NCI-H748 treated with DMSO at 0.1 percent for 48 hours (cell line): ENCODE measurements at places on chromosomes 3 and 15.
A peak's percentile ranks its signal among the peaks of the same experiment; 100 is the strongest.

GRCh38 chr3:185734725-185735096 lies 90.1 kb downstream of the IGF2BP2 start:
- DNase-seq: no peak

DNA sequence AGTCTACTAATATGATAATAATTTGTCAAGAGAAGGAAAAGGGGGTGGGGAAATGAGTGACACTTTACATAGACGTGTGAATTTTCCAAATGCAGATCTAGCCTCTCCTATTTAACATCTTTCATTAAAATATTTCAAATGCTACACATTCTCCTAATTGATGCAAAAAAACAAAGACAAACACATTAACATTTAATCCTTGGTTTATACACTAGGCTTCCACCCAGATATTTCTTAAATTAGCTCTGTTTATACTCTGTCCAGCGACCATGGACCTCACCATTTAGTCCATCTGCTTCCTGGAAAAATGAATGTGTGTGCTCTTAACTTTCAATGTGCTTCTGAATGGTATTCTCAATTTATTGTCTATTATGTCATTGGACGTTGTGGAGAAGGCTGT lies 409.9 kb downstream of the LSAMP start:
- no peak for DNase-seq

DNA sequence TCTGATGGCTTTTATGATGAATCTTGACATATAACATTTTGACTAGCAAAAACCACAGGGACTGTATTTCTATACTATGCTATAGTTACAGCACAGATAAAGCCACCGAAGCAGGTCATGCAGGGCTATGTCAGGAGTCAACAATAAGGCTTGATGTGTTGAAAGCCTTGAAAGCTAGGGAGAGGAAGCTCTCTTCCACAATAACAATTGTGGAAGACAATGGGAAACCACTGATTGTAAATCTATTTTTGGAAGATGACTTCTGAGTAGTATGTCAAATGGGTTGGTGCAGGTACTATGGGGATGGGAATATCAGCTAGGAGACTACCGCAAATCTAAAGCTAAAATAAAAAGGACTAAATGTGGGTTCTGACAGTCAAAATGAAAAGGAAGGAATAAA lies 4.0 kb upstream of the AQR start:
- DNase-seq: no peak

GRCh38 chr15:83546512-83546888 lies 99.4 kb downstream of the SH3GL3 start:
- no peak for DNase-seq

- DNase-seq: peak; percentile 21
Observed at GRCh38 chr15:93088200-93088980, 621 bp downstream of the RGMA start.

- DNase-seq: no peak
Observed at GRCh38 chr15:91942720-91943394, 89.3 kb downstream of the SLCO3A1 start.

GRCh38 chr3:123608263-123608937 lies 23.5 kb upstream of the HACD2 start:
- DNase-seq: no peak

GRCh38 chr3:134320749-134321148 lies 53.5 kb downstream of the AMOTL2 start:
- DNase-seq: no peak

DNA sequence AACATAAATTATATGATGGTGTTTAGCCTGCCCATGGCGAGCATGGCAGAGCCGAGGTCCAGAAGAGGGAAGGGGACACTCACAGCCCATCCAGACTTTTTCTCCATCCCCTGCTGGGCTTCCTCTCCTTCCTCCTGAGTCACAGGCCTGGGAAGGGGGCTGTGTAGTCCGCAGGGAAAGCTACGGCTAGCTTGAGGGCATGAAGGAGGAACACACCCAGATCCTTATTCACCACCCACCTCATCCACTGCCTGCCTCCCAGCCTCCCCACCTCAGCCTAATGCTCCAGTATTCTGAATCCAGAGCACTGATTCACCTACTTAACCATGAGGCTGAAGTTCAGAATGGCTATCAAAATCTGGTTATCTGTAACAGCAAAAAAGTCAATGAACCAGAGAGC lies 97.8 kb downstream of the OXNAD1 start:
- no peak for DNase-seq

DNA sequence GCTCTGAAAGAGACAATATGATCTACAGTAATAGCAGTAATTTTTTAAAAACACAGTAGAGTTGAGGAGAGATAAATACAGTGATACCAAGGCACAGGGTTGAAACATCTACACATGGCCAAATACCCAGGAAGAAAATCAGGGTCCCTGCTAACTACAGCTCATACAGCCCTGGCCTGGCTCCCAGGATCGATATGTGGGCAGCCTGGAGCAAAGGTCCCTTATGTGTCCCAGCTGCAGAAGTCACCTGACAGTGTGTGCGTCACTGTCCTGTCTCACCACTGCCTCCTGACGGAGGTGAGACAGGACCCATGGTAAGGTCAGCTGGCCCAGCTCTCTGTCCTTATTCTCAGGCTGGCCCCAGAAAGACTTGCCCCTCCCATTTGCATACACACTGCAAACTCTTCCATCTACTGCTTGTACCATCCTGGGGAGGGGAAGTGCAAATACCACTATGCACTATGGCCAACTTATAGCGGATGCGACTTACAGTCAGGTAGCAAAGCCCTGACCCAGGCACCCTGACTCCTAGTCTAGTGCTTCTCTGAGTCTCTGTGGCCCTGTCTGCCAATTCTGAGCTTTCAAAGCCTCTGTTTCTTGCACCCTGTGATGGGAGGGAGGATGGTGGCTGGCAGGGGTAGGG lies 22.0 kb upstream of the BCL2L10 start:
- DNase-seq: no peak
